Nasal cavity respiratory epithelium epithelial cell of viscerocranial mucosa (primary cell): ENCODE measurements at places on chromosomes 4 and X. TPM values are rescaled to one million over a fixed set of nuclear protein-coding genes. Genes with fewer than 3 reads are reported as not detected.

CXCL11 gene
- total RNA-seq, result 0.68 and 0.71 TPM in 2 replicates

SYTL4 gene
- total RNA-seq, result 0.34 and 1.4 TPM in 2 replicates

GRPEL1 gene
- 74.2 and 80.3 TPM in 2 replicates for total RNA-seq

BEND2 gene
- total RNA-seq, result not detected in 2 replicates

ADH1C gene
- 0.21 TPM in 1 of 2 replicates, not detected in the other for total RNA-seq

MAGEC2 gene
- total RNA-seq, result not detected in 2 replicates
